Aortic smooth muscle cell (primary cell): ENCODE measurements at places on chromosomes 4 and X. TPM values are rescaled to one million over a fixed set of nuclear protein-coding genes. Genes with fewer than 3 reads are reported as not detected.

Gene DUX4
- not detected in 2 replicates for total RNA-seq

Gene BBS12
- 5.0 and 6.2 TPM in 2 replicates for total RNA-seq

Gene ARX
- not detected in 2 replicates for total RNA-seq

Gene PCDH11X
- 0.19 TPM in 1 of 2 replicates, not detected in the other for total RNA-seq

Gene GUCY1A1
- 12.4 and 13.5 TPM in 2 replicates for total RNA-seq

Gene SMIM43
- 0.26 and 0.37 TPM in 2 replicates for total RNA-seq

Gene SPANXN1
- not detected in 2 replicates for total RNA-seq

Gene FOXP3
- not detected in 2 replicates for total RNA-seq

Gene AIFM1
- 20.5 and 21.5 TPM in 2 replicates for total RNA-seq

Gene TMPRSS11A
- total RNA-seq: not detected in 2 replicates

Gene TAF7L
- 0.25 and 0.26 TPM in 2 replicates for total RNA-seq

Gene PASD1
- total RNA-seq: not detected in 2 replicates

Gene RNF150
- total RNA-seq: 0.13 and 0.25 TPM in 2 replicates

Gene HS6ST2
- 0.06 and 0.13 TPM in 2 replicates for total RNA-seq

Gene TEX13B
- total RNA-seq: not detected in 2 replicates

Gene VGLL1
- total RNA-seq: not detected in 2 replicates

Gene ASB12
- total RNA-seq: 0.06 and 0.13 TPM in 2 replicates

Gene TEC
- total RNA-seq: 0.37 and 0.92 TPM in 2 replicates

Gene SPANXA2
- not detected in 2 replicates for total RNA-seq
